Left lung (tissue), 14 donors: ENCODE measurements at places on chromosomes 5 and 9. TPM values are rescaled to one million over a fixed set of nuclear protein-coding genes. Genes with fewer than 3 reads are reported as not detected.
A peak's percentile ranks its signal among the peaks of the same experiment; 100 is the strongest.

- no peaks in the 10 kb centered on the region for H3K4me1 ChIP-seq
- no peak for DNase-seq
- no peak overlapping the region for H3K4me3 ChIP-seq
Measured at GRCh38 chr9:18235181-18235908, 238.6 kb upstream of the ADAMTSL1 start.

GRCh38 chr5:77208507-77209163 is 1.8 kb upstream of the PDE8B start:
- H3K27me3 ChIP-seq, result peaks cover 36% of the 10 kb centered on the region
- H3K4me1 ChIP-seq, result peaks cover 12% of the 10 kb centered on the region
- no peak for DNase-seq
- no peak overlapping the region for H3K4me3 ChIP-seq
- H3K36me3 ChIP-seq, result no peaks in the 10 kb centered on the region
- no peak overlapping the region for H3K27ac ChIP-seq

DNA sequence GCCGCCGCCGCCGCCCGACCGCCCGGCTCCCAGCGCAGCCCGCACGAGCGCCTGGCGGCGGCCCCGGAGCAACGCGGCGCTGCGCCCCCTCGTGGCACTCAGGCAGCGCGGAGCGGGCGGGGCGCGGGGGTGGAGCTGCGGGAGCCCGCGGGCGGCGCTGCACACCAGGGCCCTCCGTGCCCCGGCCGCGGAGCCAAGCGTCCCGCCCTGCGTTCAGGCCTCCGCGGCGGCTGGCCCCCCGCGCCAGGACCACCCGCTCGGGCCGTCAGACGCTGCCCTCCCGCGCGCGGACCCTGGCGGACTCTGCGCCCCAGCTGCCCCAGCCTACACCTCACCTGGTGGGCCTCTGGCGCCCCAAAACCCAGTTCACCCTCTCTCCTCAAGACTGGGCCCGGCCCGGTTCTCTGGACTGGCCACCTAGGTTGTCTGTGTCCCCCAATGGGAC is at the start of gene RASGEF1C:
Gene RASGEF1C, minus strand, starts transcription at position 75 of the 445 bp plus-strand sequence. CDS start 71,159 bp downstream, outside the sequence.
- H3K36me3 ChIP-seq, result no peaks in the 10 kb centered on the region
- no peak within 1 kb of the TSS for H3K27ac ChIP-seq
- DNase-seq, result no peak
- H3K27me3 ChIP-seq, result peaks cover 19% of the 10 kb centered on the region

GRCh38 chr5:90650767-90651166 is 92.2 kb downstream of the ADGRV1 start:
- peaks cover 5% of the 10 kb centered on the region for H3K36me3 ChIP-seq
- H3K4me3 ChIP-seq, result no peak overlapping the region
- H3K27ac ChIP-seq, result no peak overlapping the region
- DNase-seq, result no peak
- H3K4me1 ChIP-seq, result no peaks in the 10 kb centered on the region

DNA sequence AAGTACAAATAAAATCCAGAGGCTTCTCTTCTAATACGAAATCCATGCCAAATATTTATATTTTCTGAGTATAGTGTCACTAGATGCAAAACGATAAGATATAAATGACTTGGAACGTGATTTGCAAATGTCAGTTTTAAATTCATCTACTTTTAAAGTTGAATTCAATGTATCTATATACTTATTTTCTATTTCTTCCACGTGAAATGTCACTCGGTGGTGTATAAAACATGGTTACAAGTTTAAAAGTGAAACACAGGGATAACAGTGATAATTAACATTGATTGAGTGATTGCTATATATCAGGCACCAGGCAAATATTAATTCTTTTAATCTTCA is 54.8 kb downstream of the HINT1 start:
- no peak overlapping the region for H3K27ac ChIP-seq
- no peaks in the 10 kb centered on the region for H3K36me3 ChIP-seq
- peaks cover 3% of the 10 kb centered on the region for H3K4me1 ChIP-seq
- DNase-seq, result no peak
- no peak overlapping the region for H3K4me3 ChIP-seq

DNA sequence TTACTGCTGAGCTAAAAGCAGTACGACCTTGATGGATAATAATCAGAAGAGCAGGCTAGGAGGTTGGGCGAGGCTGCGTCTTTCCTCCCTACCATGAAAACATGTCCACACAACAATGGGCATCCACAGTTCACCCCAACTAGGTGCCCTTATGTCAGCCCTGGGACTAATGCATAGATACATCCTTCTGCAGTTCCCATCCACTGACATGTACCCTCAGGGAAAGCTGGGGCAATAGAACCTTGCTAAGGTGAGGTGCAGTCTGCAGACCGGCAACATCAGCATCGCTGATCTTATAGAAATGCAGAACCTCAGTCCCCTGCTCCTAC is 697 bp upstream of the PRUNE2 start:
- no peaks in the 10 kb centered on the region for H3K36me3 ChIP-seq
- DNase-seq, result no peak

GRCh38 chr9:77833561-77834429 is 185.7 kb upstream of the GNA14 start:
- no peak overlapping the region for H3K27ac ChIP-seq
- H3K27me3 ChIP-seq, result no peaks in the 10 kb centered on the region
- no peak for DNase-seq
- H3K4me3 ChIP-seq, result no peak overlapping the region

- DNase-seq, result no peak
- H3K4me3 ChIP-seq, result no peak overlapping the region
- H3K36me3 ChIP-seq, result no peaks in the 10 kb centered on the region
- H3K27me3 ChIP-seq, result no peaks in the 10 kb centered on the region
- H3K27ac ChIP-seq, result no peak overlapping the region
Measured at GRCh38 chr9:72857624-72857996, 95.2 kb downstream of the ALDH1A1 start.

DNA sequence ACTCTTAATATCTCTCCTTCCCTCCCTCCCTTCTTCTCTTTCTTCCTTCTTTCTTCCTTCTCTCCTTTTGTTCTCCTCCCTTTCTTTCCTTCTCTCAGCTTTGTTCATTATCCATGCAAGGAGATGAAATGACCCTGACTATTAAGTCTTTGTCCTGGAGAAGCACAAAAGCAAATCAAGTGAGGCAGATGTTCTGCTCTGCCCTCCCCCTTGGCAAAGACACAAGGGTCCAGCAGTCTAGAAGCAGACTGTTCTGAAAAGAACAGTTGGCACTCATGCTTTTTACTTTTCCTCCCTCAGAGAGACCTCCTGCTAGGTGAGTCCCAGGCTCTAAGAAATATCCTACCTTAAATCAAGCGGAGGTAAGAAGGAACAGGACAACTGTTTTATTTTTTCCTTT is 1067.6 kb upstream of the DMAC1 start:
- no peaks in the 10 kb centered on the region for H3K4me1 ChIP-seq
- DNase-seq, result no peak
- no peak overlapping the region for H3K27ac ChIP-seq

DNA sequence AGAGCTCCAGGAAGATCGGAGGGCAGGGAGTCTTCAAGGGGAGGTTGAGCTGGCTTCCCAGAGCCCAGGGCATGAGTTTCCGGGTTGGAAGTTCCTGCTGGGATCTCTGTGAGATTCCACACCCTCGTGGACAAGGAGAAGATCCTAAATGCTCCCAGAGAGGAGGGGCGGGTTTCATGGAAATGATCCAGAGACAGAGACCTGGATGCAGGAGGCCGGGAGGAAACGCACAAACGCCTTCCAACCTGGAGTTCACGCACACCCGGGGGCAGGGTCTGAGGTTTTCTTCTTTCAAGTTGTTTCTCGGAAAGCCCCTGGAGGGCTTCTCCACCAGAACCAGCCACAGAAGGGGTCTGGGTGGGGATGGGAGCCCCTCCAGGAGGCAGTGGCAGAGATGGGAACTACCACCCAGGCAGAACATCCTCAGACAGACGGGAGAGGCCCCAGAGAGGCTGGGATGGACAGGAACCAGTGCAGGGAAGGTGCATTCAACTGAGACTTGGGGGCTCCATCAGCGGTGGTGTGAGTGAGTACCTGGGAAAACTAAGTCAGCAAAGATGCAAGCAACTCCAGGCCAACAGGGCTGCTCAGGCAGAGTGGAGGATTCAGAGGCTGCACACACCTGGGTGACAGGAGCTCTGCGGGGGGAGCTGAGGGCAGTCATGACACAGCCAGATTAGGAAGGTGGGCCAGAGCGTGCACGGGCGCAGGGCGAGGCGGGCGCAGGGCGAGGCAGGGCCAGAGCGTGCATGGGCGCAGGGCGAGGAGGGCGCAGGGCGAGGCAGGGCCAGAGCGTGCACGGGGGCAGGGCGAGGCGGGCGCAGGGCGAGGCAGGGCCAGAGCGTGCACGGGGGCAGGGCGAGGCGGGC is 52.1 kb upstream of the EXOC3 start:
- H3K27me3 ChIP-seq, result no peaks in the 10 kb centered on the region
- no peaks in the 10 kb centered on the region for H3K36me3 ChIP-seq
- peaks cover 10% of the 10 kb centered on the region for H3K4me1 ChIP-seq
- H3K4me3 ChIP-seq, result no peak overlapping the region
- no peak for DNase-seq
- no peak overlapping the region for H3K27ac ChIP-seq

- H3K27ac ChIP-seq, result no peak overlapping the region
- H3K36me3 ChIP-seq, result no peaks in the 10 kb centered on the region
- H3K27me3 ChIP-seq, result no peaks in the 10 kb centered on the region
Measured at GRCh38 chr9:89864257-89864656, 259.4 kb downstream of the GADD45G start.

GRCh38 chr9:26500471-26500870 is 392.1 kb downstream of the CAAP1 start:
- no peak for DNase-seq
- H3K4me3 ChIP-seq, result no peak overlapping the region
- no peak overlapping the region for H3K27ac ChIP-seq
- H3K4me1 ChIP-seq, result no peaks in the 10 kb centered on the region
- no peaks in the 10 kb centered on the region for H3K36me3 ChIP-seq

- DNase-seq, result no peak
- no peaks in the 10 kb centered on the region for H3K4me1 ChIP-seq
- H3K27ac ChIP-seq, result peak overlapping the region; percentile 10
- H3K27me3 ChIP-seq, result peaks cover 14% of the 10 kb centered on the region
- no peaks in the 10 kb centered on the region for H3K36me3 ChIP-seq
Measured at GRCh38 chr9:90433398-90433941, 209.2 kb downstream of the DIRAS2 start.

DNA sequence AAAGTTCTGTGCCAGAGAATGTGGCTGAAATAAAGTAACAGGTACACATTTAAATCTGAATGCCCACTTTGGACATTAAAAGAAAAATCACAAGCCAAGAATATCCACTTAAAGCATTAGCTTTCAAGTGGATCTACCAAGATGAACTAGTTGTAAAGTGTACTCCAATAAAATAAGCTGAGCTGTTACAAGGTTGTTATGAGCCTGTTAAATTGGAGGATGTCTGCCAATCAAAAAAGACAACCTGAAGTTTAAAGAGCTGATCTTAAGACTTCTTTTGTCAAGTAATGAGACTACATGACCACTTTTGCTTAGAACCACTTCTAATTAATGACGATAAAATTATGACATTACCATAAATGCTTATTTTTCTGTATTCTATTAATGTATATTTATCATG is 2.4 kb downstream of the FAM200C start:
- H3K36me3 ChIP-seq, result no peaks in the 10 kb centered on the region
- peaks cover 8% of the 10 kb centered on the region for H3K4me1 ChIP-seq
- DNase-seq, result no peak

- peak; percentile 69 for DNase-seq
- H3K36me3 ChIP-seq, result peaks cover 12% of the 10 kb centered on the region
- no peak overlapping the region for H3K27ac ChIP-seq
- no peaks in the 10 kb centered on the region for H3K27me3 ChIP-seq
- H3K4me1 ChIP-seq, result no peaks in the 10 kb centered on the region
Measured at GRCh38 chr9:4864234-4864661, 71.5 kb downstream of the RCL1 start.

DNA sequence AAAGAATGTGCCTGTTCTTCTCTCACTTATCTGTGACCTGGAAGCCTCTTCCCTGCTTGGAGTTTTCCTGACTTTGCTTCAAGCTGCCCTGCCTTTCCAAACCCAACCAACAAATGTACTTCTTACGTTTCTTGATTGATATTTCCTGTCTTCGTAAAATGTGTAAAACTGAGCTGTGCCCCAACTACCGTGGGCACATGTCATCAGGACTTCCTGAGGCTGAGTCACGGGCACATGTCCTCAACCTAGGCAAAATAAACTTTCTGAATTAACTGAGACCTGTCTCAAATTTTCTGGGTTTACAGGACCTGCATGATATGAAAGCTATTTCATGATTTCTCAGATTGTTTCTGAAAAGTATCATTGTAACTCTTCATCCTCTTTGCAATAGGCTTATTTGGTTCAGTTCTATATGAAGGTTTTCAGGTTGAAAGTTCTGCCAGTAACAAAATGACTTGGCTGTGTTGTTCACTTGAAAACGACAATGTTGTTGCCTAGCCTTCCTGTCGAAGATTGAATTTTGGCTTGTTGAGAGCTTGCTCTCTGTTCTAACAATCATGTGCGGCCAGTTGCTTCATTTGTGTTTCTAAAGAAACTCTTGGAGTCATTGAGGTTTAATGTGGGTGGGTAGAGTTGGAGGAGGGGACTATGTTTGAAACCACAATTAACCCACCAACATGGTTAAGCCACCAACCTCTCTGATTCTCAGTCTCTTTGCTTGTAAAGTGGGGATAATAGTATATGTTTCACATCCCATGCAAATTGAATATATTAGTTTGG is 145.6 kb downstream of the FBXL7 start:
- H3K4me1 ChIP-seq, result no peaks in the 10 kb centered on the region
- H3K4me3 ChIP-seq, result no peak overlapping the region
- H3K36me3 ChIP-seq, result no peaks in the 10 kb centered on the region

GRCh38 chr5:2442496-2443354 is 308.8 kb downstream of the IRX2 start:
- H3K27ac ChIP-seq, result no peak overlapping the region
- no peak for DNase-seq
- no peaks in the 10 kb centered on the region for H3K36me3 ChIP-seq

DNA sequence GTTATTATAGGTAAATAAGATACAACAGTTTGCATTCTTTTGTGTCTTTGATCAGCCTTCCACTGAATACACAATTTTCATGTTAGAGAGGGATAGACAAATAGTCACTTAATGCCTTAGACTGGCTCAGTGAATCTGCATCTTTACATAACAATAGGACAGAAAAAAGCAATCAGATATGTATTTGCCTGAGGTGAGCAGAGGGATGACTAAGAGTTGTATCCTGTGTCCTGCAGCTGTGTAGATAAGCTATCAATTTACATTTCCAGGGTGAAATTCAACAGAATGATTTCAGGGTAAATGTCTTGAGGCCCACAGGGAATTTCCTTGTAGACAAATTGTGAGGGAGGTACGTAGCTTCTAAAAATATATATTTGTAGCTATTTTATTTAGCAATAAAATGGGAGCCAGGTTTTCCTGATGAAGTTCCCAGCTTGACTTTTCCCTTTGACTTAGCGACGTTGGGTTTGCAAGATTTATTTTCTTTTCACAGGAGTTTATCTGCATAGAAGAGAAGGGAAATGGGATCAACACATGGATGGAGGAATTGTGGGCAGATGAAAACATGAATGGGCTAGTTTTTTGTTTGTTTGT is 586.1 kb upstream of the CDH6 start:
- H3K27ac ChIP-seq, result no peak overlapping the region
- no peaks in the 10 kb centered on the region for H3K4me1 ChIP-seq
- no peak overlapping the region for H3K4me3 ChIP-seq
- no peaks in the 10 kb centered on the region for H3K27me3 ChIP-seq

The ITK gene
- total RNA-seq, result 1.8 TPM

The GPR107 gene
- 52.4 TPM for total RNA-seq

The CDC20B gene
- total RNA-seq, result not detected

The C7 gene
- 253 TPM for total RNA-seq
